ENCODE measurements at places on chromosomes 4 and X.

DNA sequence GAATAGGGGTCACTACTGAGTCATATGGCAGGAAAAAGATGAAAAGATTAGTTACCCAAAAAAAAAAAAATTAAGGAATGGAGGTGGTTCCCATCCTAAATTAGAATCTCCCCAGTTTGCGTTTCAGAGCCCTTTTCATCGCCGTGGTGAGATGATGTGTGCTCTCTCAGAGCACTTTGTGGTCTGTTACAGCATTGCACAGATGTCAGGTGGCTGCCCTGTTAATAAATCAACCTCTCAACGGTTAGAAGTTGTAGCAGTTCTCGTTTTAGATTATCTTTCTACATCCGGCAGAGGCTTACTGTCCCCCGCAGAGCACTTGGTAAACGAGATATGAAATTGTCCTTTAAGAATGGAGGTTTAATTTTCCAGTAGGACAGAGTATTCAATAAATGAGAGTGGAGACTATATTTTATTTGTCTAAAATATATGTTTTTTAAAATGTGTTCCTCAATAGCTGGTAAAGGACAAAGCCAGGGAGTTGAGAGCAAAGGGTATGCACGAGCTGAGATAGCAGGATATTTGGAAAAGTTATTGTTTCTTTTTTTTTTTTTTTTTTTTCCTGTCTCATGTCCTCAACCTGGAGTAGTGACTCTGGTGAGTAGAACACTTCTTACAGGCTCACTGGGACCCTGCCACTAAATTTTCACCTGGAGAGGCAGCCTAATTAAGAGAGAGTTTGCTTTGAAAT lies 26.9 kb downstream of the AFF1 start:
- no peak for DNase-seq

DNA sequence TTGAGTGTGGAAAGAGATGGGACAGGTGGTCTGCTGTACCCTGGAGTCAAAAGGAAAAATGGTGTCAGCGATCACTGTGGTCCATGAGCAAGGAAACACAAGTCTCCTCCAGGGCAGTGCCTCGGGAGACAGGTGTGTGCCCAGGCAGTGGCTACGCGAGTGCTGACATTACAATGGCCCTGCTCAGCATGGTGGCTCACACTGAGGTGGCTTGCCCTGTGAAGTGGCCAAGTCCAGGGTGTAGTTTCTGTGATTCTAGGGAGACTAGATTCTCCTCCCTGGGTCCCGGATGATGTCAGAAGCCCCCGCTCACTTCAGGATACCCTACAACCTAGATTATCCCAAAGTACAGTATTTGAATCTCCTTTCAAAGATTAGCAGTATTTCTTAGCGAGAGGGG lies 44.8 kb upstream of the TMEM150C start:
- no peak for DNase-seq

DNA sequence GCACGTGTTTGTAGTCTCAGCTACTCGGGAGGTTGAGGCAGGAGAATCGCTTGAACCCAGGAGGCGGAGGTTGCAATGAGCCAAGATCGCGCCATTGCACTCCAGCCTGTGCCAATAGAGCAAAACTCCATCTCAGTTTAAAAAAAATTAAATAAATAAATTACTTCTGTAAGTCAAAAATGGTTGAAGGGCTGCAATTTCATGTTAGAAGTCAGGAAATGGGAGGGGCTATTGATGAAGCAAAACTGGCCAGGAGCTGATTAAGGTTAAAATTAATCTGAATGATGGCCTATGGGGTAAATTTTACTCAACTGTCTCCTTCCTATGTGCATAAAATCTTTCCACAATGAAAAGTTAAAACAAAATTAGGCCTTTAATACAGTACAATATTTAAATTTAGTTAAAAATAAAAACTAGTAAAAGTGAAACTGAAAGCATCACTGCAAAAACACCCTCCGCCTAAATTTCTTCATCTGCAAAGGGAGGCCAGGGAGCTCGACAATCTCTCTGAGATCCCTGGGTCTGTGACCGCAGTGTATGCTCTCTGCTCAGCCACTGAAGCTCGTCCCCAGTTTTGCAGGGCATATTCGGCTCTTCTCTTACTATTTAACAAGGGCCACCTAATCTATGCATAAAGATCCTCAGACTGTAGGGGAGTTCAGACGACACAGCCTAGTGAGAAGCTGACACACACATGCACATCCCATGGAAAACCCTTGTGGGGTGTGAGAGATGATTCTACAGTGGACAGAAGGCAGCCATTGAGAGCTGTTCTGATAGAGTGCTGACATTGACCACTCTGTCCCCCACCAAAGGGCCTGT lies 57.2 kb downstream of the IRF2 start:
- DNase-seq, result no peak

GRCh38 chr4:127775843-127776242 lies 6.3 kb upstream of the HSPA4L start:
- DNase-seq, result no peak

GRCh38 chr4:15805583-15806517 lies 27.7 kb downstream of the CD38 start:
- DNase-seq, result no peak

DNA sequence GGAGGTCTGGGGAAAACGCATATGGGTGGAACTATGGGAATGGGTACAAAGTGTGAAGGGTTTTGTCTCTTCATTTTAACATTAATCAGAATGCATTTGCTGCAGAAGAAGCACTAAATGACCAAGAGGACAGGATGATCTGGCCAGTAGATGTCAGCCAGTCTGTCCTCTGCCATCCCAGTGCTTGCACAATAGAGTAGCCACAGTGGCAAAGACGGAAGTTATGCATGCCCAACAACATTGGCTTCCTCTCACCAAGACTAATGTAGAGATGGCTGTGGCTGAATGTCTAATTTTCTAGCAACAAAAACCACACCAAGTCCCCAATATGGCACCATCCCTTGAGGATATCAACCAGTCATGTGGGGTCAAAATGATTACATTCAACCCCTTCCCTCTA lies 45.0 kb upstream of the ARHGEF6 start:
- no peak for DNase-seq

DNA sequence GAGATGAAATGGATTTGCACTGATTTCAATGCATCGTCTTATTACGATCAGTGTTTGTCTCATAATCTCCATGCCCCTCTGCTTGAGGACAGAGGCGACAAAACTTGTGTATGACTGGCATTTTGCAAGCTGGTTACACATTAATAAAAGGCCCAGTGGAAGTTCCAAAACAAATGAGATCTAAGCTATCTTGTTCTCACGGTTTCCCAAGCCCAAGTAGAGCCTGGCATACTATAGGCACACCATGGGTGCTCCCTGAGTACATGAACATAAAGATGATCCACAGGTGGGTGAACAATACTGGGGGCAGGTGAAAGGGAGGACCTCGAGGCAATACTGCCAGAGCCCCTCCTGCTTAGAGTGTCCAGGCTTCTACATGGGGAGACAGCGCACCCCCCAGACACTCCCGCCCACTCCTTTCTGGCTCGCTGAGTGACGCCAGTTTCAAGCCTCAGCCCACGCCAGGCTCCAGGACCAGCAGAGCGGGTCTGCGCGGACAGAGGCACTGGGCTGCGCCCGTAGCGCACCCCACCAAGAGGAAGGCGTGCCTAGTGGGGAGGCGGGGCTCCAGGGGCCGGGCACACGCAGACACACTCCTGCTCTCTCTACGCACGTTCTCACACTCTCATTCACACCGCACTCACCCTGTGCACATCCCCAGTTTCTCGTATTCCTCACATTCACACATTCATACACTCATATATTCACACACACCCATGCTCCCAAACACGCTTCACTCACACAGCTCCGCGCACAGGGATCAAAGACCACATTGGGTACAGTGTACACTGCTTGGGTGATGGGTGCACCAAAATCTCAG lies 8.9 kb upstream of the GSX2 start:
- no peak for DNase-seq

DNA sequence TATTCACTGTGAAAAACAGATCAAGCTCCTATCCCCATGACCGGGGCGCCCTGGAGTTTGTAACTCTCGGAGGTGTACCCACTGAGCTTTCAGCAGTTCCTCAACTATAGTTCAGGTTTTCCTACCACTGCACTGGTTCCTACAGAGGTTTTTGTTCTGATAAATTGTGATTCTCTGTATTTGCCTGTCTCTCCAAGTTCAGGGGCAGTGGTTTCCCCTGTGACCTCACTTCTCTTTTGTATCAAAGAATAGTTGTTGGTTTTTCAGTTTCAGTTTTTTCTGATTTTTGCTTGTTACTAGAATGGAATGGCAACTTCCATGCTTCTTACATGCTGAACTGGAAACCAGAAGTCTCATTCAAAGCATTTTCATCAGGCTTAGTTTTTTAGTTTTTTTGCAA lies 56.8 kb upstream of the PLS3 start:
- no peak for DNase-seq

GRCh38 chr4:34280131-34280530 lies 1964.2 kb downstream of the ARAP2 start:
- DNase-seq, result no peak

DNA sequence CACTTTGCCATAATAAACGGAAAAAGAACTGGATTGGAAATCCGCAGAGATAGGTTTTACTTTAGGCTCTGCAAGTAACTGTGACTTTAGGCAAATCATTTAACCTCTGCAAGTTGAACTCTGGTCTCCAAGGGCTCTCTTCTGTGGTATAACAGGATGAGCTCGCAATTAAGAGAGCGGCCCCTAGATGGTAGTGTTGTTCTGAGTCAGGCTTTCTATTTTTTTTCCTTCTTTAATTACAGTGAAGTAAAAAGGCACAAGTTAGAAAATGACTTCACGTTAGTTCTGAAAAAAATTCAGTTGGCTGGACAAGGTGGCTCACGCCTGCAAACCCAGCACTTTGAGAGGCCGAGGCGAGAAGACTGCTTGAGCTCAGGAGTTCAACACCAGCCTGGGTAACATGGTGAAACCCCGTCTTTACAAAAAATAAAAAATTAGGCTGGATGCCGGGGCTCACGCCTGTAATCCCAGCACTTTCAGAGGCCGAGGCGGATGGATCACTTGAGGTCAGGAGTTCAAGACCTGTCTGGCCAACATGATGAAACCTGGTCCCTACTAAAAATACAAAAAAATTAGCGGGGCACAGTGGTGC lies 18.0 kb downstream of the RPS3A start:
- no peak for DNase-seq

GRCh38 chr4:37726666-37727065 lies 40.5 kb upstream of the RELL1 start:
- no peak for DNase-seq

- DNase-seq, result no peak
These were observed 765.7 kb upstream of the POU3F4 start for GRCh38 chrX:82742351-82742750.

GRCh38 chr4:77582156-77582555 lies 23.5 kb upstream of the CXCL13 start:
- no peak for DNase-seq

DNA sequence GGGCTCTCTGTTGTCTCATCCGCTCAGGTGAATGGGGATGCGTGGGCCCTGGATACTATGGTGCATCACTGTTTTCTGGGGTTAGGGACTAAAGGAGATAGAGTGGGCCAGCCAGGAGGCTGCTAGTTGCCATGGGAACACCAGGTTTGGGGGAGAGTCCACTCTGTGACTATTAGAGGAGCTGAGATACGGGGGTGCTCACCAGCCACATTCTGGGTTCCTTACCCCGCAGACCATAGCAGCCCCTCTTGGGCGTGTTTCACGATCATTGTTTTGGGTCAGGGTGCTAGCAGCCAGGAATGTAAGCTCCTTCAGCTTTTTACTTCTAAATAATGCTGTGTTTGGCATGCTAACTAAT lies 4.6 kb downstream of the EFNB1 start:
- DNase-seq, result no peak

DNA sequence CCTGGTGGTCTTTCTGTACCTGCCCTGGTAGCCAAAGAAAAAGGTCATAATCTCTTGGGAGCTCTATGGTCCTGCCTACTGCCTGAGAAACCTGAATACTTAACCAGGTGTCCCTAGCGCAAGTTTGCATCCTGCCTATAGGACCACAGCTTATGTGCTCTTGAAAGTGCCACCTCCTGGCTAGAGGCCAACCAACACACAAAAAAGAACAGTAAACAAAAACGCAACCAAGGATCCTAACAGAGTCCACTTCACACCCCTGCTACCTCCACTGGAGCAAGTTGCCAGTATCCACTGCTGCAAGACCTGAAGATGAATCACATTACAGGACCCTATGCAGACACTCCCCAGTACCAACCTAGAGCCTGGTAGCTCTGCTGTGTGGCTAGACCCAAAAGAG lies 103.2 kb upstream of the PABPC5 start:
- DNase-seq, result no peak

- no peak for DNase-seq
These were observed 1.7 kb upstream of the SPARCL1 start for GRCh38 chr4:87530868-87531267.

DNA sequence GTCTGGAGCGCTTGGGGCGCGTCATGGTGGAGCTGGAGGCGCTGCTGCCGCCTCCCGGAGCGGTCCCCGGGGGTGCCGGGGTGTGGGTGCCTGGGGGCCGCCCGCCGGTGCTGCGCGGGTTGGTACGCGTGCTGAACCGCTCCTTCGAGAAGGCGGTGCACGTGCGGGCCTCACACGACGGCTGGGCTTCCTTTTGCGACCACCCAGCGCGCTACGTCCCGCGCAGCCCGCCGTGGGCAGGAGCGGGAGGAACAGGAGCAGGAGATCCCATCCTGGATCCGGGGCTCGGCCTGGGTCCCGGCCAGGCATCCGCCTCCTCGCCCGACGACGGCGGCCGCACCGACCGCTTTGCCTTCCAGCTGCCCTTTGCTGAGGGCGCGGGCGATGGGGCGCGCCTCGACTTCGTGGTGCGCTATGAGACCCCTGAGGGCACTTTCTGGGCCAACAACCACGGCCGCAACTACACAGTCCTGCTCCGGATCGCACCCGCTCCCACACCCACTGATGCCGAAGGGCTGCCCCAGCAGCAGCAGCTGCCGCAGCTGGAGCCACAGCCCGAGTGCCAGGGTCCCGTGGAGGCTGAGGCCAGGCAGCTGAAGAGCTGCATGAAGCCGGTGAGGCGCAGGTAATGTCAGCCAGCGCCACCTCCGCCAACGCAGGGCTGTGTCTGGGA lies 792 bp downstream of the PPP1R3F start:
- DNase-seq, result no peak

DNA sequence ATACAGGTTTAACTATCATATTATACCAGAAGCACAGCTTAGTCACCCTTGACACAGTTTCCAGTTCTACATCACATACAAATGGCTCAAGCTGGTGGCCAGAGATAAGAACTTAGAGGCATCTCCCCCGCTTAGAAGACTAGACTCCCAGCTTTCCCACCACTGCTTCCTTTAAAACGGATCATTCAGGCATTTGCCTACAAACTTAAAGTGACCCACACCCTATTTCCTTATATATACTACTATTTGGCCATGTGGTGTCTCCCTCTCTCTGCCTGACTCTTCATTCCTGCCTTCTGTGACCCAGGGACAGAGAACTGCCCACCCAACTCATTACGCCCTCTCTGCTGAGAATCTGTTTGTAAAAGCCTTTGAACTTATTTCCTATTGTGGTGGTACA lies 781.2 kb upstream of the DIAPH2 start:
- no peak for DNase-seq

DNA sequence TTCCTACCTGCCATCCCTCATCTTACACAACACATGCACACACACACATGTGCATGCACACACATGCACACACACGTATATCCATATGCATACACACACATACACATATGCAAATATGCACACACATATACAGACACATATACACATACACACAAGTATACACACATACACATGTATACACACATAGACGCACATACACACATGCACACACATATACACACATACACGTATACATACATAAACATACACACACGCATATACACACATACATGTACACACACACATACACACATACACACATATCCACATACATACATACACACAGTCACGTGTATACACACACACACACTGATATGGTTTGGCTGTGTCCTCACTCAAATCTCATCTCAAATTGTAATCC lies 37.0 kb upstream of the AFAP1 start:
- no peak for DNase-seq

Measured in BJ (cell line).